ENCODE measurements at places on chromosomes 7 and 10.

GRCh38 chr7:105651798-105652197 lies 70.5 kb upstream of the EFCAB10 start:
- no peak for DNase-seq

GRCh38 chr10:100551738-100552137 lies 16.0 kb downstream of the HIF1AN start:
- DNase-seq = no peak

- DNase-seq = no peak
These were observed 25.2 kb downstream of the RAPGEF5 start for GRCh38 chr7:22331704-22332103.

- DNase-seq = peak; percentile 38
These were observed 55.4 kb upstream of the LMTK2 start for GRCh38 chr7:98051118-98051744.

DNA sequence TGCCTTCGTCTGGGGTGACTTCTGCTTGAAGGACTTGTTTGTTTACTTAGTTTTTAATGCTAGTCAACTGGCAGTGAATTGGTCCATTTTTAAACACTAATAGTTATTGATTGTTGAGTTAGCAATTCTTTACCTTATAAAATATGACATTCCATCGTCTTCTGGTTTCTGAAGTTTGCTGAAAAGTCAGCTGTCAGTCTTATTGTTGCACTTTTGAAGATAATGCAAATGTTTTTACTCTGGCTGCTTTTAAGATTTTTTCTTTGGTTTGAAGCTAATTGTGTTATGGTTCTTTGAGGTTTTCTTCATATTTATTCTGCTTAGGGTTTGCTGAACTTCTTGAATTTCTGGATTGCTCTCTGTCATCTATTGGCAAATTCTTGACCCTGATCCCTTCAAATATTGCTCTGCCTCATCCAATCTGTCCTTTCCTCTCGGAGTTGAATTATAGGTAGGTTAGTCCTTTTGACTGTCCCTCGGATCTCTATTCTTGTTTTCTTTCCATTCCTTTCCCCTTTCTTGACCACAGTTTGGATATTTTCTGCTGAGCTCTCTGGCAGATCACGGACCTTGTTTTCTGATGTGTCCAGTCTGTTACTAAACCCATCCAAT lies 24.2 kb downstream of the MGMT start:
- DNase-seq = no peak

DNA sequence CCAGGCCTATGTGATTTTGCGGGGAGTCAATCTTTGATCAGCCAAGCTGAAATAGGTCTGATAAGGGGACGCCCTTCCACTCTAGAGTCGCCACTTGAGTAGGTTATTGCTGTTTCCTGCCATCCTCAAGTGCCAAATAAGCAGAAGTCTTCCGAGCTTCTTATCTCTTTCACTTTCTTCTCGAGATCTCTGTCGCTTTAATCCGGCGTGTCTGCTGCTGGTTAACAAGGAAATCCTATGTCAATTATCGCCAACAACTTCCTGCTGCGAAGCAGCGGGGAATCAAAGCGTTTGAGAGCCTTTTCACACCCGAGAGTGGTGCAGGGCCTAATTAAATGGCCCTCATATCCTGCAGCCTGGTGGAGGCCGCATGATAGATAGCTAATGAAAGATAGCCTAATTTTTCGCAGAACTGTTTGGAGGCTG lies 215.9 kb downstream of the RAB11FIP2 start:
- DNase-seq = no peak

DNA sequence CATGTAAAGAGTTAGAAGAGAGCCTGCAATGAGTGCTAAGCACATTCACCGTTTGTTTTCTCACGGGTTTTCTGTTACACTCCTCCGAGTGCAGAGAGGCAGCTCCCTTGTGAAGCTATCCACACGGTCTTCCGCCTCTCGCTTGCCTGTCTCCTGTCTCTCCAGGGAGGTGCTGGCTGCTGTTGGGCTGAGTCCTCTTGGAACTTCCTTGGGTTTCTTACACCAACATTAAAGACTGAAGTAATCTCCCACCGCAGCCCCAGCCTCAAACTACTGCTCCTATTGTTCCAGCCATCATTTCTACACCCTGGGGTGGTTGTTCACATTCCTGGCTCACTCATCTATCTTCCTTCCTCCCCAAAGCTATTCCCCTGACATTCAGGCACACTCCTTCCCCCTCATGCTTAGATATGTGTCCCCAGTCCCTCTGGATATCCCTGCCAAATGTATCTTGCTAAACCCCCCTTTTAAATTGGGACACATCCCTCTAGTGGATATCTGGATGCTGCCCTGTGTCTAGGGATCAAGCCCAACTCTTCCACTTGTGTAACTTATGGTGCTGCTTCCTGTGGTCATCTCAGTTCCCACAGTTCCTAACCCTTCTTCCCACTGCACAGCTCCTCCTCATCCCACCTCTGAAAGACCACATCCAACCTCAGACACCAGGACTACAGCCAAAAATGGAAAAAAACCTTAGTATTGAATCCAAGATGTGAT lies 14.1 kb downstream of the ESYT2 start:
- no peak for DNase-seq

DNA sequence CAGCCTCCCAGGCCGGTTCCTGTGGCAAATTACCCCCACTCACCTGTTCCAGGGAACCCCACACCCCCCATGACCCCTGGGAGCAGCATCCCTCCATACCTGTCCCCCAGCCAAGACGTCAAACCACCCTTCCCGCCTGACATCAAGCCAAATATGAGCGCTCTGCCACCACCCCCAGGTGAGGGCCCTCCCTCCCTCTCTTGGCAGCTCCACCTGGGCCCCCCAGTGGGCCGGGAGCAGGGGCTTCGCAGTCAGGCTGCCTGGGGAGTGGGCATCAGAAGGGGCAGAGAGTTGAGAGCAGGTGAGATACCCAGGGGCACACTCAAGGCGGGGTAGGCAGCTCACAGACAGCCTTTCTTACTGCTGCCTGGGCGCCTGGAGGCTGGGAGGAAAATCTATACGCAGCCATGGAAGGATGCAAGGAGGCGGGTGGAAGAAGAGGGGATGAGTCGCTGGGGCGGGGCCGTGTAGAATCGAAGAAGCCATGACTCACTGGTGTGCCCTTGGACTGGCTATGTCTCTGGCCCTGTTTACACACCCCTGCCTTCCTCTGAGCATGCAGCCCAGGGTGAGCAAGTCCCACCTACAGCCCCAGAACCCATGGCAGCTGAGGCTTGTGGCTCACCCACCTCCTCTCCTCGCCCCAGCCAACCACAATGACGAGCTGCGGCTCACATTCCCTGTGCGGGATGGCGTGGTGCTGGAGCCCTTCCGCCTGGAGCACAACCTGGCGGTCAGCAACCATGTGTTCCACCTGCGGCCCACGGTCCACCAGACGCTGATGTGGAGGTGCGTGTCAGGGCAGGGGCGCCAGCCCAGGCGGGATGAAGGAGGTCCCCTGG lies 48.6 kb upstream of the PPIF start:
- no peak for DNase-seq

- DNase-seq = no peak
These were observed 42.3 kb downstream of the NRCAM start for GRCh38 chr7:108413782-108414492.

- no peak for DNase-seq
These were observed 25.2 kb upstream of the VAX1 start for GRCh38 chr10:117163061-117163953.

GRCh38 chr7:68888971-68889385 lies 709.3 kb upstream of the AUTS2 start:
- DNase-seq = no peak

- no peak for DNase-seq
These were observed 182.3 kb upstream of the IMMP2L start for GRCh38 chr7:111744501-111745155.

- DNase-seq = no peak
These were observed 396.3 kb upstream of the FZD8 start for GRCh38 chr10:36038316-36038955.

DNA sequence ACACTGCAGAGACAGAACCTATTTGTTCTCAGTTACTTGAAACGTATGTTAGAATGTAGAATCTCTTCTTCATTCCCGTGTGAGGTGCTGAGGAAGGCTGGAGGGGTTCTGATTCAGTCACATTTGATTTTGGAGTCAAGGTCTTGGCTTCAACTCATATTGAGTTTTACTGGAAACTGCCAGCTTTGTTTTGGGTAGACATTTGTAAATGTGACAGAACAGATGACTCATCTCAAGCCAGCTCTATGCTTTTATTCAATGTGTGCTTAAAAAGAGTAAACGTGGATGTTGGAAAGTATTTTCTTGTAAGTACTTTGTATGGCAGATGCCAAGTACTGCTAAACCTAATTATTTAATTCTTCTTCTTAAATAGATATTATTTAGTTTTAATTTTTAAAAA lies 780.8 kb upstream of the C7orf33 start:
- DNase-seq = no peak

- no peak for DNase-seq
These were observed 17.2 kb downstream of the EBF3 start for GRCh38 chr10:129946859-129947258.

- DNase-seq = no peak
These were observed 44.0 kb downstream of the SEM1 start for GRCh38 chr7:96665689-96666088.

DNA sequence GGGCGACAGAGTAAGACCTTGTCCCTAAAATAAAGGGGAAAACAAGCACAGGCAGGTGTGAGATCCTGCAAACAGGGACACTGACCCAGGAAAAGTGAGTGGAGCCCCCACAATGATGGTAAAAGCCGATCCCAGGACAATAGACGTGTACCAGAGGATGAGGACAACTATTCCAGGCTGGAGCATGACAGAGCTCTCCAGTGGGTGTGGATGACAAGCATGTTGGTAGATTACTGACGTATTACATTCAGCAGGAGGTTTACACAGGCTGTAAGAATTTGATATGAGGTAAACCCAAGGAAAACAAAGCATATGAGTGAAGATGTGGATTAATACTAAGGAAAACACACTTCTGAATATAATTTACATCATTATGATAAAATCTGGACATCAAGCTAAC lies 27.8 kb upstream of the SMURF1 start:
- no peak for DNase-seq

DNA sequence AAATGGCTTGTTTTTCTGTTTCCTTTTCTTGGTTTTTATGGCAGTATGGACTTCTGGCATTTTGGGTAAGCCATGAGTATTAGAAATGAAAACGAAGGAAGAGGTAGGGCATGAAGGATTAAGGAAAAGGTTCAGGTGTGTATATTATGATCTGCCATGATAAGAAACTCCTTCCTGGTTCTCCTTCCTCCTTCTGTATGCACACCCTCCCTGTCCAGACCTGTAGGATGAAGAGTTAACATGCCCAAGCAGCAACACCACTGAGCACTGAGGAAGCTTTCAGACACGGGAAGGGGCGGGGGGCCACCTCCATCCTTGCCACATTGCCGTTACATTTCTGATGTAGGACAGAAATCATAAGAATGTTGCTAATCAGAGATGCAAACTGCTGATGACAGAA lies 361.0 kb upstream of the ZMIZ1 start:
- no peak for DNase-seq

DNA sequence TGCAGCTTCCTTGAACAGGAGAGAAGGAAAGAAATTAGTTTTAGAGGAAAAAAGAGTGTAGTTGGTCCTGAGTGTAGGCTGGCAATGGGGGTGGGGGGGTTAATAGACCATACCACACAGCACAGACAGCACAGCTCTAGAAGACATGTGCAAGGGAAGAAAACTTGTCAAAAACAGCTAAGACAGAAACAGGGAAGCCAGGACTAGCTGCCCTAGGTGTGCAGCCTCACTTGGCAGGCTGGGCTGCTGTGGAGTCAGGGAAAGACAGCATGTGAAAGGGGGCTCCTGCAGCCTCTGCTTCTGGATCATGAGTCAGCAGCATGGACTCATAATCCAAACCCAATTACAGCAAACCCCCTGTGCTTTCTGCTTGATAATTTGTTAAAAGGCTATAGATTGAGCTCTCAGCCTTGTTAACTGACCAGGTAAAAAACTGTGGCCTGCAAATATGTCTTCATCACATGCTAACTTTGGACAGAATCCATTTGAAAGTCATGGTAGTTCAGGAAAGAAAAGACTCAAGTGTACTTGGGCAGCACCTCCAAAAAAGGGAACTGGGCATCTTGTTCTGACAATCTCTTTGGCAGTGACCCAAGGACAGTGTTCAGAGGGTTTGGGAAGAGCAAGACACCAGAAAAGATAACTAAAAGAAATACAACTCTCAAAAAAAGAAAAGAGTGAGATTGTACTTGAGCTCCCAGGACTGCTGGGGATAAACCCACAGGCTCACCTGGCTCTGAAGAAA lies 142.2 kb upstream of the VWC2 start:
- no peak for DNase-seq

DNA sequence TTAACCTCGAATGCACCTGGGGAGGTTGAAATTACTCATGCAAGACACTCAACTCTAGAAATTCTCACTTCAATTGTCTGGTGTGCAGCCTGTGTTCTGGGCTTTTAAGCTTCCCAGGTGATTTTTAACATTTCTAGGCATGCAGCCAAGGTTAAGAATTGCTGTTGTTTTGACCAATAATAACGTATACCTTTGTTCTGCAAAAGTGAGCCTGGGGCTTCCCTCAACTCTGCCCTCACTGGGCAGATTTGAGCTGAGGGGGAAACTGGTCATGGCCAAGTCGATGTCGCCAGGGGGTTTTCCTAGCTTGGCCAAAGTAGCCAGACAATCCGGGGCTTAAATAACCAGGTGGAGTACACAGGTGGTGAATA lies 568 bp downstream of the PRSS2 start:
- no peak for DNase-seq

GRCh38 chr10:53903756-53904155 lies 897.3 kb downstream of the PCDH15 start:
- no peak for DNase-seq

DNA sequence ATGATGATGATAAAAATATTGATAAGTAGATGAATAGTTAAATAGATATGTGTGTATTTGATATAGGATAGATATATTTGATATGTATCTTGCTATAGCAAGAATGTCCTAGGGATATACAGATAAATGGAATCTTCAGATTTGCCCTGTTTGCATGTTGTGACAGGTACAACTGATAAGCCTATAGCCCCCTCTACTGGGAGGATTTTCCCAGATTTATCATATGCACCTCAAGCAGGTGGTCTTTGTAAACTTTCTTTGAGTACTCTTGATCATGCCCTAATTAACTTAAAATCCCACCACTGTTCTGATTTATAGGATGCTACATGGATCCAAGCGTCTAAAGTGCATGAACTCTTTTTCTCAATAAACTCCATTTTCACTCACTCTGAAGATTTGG lies 1050.7 kb downstream of the SORCS3 start:
- DNase-seq = no peak

DNA sequence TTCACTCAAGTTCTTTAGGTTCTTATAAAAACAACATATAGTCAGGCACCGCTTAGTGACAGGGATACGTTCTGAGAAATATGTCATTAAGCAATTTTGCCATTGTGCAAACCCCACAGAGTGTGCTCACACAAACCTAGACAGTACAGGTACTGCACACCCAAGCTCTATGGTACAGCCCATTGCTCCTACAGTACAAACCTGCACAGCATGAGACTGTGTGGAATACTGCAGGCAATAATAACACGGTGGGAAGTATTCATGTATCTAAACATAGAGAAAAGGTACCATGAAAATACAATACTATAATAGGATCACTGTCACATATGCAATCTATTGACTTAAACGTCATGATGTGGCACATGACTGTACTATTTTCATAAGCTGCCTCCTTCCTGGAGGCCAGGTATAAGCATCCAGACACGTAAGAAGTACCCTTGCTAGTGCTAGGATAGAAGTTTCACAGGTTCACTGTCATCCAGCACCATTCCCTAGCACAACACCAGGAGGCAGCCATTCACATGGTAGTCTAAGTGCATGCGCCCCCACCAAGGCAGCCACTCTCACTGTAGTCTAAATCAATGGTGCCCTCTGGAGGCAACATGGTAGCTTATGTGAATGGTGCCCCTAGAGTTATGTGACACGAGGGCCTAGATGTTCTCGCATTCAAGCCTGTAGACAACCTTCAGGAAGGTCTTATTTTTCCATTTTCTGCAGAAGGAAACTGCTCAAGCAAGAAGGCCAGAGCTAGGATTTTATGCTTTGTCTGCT lies 98.5 kb downstream of the ARHGAP22 start:
- no peak for DNase-seq

Measured in stimulated activated CD4-positive, alpha-beta T cell treated with anti-CD3 and anti-CD28 coated beads, Interleukin-15, amount 100 ng/mL, for 1 hour (primary cell).